Common myeloid progenitor, CD34-positive (primary cell): ENCODE measurements at places on chromosomes 6 and 20.

GRCh38 chr6:79372757-79373156, 138.3 kb upstream of the HMGN3 start:
- DNase-seq = no peak

DNA sequence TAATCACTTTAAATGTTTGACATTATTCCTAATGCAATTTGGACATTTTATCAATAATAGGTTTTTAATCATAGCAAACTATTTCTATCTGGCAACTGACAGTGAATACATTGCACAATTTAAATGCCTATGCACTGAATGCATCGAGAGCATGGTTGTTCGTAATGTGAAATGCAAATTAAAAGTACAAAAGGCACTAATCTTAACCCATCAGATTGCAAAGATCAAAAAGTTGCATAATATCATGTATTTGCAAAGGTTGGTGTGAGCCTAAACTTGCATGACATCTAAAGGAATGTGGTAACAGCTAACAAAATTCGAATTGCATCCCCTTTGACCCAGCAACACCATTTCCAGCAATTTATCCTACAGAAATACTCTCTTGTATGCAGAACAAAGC, 469.9 kb upstream of the IRAK1BP1 start:
- DNase-seq = no peak

GRCh38 chr6:34958734-34959133, 69.7 kb downstream of the ANKS1A start:
- DNase-seq = no peak

- no peak for DNase-seq
Observed at GRCh38 chr6:112352607-112353006, 5.5 kb downstream of the RFPL4B start.

DNA sequence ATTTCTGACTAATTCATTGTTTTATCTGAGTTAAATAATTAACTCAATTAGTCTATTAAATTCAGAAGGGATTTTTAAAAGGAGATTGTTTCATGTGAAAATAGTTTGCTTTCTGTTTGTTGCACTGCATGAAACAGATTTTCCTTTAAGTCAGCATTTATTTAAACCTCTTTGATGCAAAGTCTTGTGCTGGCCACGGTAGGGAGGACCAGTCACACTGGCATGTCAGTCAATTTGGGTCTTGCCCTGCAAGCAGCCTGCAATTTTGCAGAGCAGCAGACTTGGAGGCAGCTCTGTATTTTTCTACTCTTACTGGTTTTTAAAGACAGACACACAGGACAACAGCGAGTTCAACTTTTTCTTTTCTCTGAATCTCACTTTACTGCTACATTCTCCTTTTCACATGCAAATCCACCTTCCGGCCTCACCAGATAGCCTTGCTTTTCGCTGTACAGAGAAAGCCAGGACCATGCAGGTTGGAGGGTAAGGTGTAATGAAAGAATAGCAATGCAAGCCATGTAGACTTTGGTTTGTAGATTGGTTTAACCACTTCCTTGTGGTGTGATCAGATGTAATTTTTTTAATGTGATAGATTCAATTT, 689.9 kb upstream of the AGPAT4 start:
- DNase-seq = no peak

GRCh38 chr6:39080246-39080875, 31.8 kb downstream of the GLP1R start:
- no peak for DNase-seq
